ENCODE measurements at places on chromosomes 6 and 20.

DNA sequence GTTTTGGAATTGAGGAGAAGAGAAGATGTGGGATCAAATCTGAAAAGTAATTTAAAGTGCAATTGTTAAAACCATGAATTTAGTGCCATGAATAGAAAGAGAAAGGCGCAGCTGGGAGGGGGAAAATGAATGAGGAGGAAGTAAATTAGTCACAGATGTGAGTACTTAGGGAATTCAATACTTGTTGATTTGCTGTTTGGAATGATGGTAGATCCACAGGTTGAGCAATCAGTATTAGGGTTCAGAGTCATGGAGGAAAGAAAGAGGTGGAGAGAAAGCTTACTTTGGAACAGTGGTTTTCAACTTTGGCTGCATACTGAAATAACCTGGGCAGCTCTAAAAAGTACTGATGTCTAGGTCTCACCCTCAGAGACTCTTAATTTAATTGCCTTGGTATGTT, 229.7 kb upstream of the ASCC3 start:
- DNase-seq, result no peak

GRCh38 chr6:82588020-82588419, 224.4 kb downstream of the TPBG start:
- no peak for DNase-seq

GRCh38 chr20:46156065-46156464, 38.0 kb downstream of the CD40 start:
- no peak for DNase-seq

DNA sequence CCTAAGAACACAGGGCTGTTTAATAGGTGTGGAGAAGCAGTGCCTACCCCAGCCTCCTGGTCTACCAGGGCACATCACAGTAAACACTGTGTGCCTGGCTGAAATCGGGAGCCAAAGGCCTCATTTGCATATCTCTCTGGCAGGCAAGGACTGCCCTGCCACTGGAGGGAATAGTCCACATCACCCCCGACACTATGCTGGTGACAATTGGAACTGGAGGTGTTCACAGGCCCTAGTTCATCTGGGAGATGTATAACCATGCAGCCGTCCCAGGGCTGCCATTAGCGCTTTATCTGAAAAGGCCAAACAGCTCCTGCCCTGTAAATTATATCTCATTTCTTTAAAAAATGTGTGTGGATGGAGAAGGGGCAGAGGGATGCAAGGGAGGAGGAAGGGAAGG, 150.3 kb downstream of the LINC00237 start:
- no peak for DNase-seq

GRCh38 chr20:14688005-14688404, 350.6 kb upstream of the FLRT3 start:
- DNase-seq, result no peak
